ENCODE measurements at places on chromosomes 16 and 17.

DNA sequence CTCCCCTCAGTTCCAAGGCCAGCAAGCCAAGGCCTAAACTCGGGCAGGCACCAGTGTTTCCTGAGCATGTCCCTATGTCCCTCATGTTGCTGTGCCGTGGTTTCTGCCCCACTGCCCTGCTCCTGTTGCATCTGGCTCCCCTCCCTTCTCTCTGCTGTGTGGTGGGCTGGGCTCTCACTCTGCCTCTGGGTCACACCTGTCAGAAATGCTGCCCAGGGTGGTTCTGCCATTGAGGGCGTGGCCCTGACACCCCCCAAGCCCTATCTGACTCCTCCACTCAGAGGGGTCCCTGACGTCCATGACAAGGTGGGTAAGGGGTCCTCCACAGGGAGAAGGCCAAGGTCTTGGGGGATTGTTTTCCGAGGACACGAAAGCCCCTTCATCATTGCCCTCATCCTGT lies 9.2 kb upstream of the ITGA3 start:
- DNase-seq, result no peak

DNA sequence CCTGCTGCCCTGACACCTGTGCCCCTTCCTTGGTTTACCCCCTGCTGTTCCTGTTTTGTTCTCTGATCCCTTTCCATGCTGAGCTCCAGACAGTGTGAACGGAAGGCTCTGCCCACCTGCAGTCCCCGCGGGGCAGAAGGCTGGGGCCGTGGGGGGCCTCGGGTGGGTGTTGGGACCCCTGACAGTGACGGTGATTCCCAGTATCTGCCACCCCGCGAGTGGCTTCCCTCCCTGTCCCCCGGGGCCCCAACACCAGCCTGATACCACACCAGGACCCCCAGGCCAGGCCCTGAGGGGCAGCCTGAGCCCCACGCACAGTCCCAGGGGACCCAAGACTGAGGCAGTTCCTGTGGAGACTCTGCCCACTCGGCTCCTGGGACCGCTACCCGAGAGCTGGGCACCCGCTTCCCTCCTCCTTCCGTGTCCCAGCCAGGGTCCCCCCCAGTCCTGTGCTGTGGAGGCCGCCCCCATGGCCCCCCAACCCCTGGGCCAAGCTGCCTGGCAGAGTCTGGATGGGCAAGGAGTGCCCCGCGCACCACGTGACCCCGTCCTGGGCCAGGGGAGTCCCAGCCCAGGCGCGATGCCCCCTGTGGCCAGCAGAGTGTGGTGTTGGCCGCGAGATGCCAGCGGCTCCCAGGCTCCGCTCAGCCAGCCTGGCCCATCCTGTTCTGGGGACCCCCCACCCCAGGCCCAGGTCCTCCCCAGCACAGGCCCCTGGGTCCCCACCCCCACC lies 10.0 kb upstream of the C1QTNF8 start:
- peak; percentile 63 for DNase-seq

DNA sequence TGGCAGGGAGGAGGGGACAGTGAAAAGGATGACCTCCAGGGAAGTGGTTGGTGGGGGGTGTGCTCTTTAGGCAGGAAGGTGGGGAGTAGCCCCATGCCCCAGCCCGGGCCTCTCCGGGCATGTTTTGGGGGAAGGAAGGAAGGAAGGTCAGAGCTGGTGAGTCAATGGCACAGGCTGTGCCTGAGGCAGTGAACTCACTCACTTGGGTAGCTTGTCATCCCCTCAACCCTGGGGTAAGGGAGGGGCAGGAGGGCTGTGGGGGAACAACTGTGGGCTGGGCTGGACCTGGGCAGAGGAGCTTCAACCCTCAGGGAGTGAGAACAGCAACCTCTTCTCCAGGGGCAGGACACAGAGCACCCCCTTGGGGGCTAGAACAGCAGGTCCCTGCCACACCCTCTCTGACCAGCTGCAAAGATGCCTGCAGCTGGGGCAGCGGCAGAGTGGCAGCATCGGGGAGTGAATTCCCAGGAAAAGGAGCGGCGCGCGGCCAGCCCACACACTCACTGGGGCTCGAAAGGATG lies 6.3 kb downstream of the CSF3 start:
- peak; percentile 99 for DNase-seq

GRCh38 chr17:76384987-76385891 lies 830 bp downstream of the SPHK1 start:
- DNase-seq, result peak; percentile 62

DNA sequence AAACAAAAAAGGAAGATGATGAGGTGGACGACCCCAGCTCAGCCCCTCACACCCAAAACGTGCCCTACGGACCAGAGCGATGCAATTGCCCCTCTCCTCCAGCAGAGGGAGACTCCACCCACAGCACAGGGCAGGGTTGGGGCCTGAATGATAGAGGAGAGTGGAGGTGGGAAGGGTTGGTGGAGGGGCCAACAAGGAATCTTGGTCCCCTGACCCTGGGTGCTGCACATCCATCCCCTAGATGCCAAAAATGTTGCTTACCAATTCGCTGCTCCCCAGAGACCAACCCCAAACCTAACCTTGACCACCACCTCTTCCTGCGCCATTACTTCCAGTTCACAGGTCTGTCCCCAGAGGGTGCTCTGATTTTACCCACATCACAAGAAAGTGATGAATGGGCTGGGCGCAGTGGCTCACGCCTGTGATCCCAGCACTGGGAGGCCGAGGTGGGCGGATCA lies 12.9 kb downstream of the P2RX5 start:
- peak; percentile 44 for DNase-seq

DNA sequence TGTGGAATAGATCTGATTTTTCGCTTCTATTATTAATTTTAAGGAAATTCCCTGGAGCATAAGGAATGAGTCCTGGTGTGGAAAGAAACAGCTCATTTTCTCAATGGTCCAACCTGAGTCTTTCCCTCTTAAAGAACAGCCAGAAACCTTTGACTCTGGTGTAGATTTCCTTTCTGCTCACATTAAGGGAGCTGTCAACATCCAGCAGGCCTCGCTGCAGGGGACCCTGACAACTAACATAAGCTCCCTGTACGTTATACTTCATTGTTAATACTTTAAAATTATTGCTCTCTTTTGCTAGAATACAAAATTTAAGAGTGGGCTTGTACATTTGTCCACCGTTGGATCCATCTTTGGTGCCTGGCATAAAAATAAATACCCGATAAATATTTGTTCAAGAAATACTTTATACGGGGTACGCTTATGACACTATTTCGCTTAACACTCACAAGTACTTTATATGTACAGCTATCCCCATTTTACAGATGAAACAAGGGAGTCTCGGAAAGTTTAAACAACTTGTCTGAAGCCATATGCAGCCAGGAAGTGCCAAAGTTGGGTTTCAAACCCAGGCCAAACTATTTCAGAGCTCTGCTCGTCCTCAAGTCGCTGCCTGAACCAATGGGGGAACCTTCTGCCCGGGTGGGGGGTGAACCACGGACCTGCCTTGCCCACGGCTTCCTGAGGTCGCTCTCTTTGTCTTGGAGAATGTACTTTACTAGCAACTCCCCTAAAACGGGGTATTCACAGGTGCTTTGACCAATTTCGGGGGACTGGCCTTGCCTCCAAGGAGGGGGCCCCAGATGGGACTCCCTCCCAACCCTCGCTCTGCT lies 611 bp downstream of the SMARCE1 start:
- peak; percentile 7 for DNase-seq

GRCh38 chr17:8462564-8462963 lies 26.9 kb downstream of the NDEL1 start:
- no peak for DNase-seq

DNA sequence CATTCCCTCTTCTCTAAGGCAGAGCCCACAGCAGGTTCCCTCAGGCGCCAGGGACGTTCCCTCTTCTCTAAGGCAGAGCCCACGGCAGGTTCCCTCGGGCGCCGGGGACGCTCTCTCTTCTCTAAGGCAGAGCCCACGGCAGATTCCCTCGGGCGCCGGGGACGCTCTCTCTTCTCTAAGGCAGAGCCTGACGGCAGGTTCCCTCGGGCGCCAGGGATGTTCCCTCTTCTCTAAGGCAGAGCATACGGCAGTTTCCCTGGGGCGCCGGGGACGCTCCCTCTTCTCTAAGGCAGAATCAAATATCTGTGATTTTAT lies 24.3 kb downstream of the ACSF3 start:
- DNase-seq, result no peak

- no peak for DNase-seq
These were observed 298.0 kb downstream of the MAP2K4 start for GRCh38 chr17:12318571-12319266.

GRCh38 chr16:22979038-22979437 lies 165.1 kb downstream of the HS3ST2 start:
- DNase-seq, result no peak

DNA sequence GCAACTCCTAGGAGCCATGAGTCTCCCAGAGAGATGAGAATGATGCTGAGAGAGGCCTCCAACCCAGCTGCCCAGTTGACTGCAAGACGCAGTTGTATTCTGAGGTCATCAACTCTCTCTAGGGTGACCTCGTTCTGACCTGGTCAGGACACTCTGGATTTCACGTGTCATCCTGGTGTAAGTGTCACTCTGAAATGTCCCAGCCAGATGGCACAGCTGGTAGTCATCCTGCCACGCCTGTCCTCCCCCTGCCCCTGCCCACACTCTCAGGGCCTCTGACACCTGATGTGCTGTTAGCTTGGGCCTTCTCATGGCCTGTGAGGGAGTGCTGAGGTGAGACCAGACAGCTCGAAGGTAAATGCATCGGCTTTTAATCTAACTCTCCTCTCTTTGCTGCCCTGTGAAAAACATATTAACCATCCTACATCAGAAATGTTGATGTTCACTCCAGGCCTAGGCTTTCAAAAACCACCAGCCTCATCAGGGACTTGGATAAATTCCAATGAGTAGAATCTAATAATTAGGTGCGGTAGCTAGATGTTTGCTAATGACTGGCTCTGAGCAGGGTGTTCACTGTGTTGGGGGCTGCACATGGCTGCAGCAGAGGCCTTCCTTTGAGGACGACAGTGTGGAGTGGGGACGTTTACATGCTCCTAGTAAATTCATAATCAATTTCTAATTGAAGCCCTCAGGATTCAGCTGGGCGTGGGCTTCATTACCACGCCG lies 13.8 kb downstream of the MLYCD start:
- no peak for DNase-seq

DNA sequence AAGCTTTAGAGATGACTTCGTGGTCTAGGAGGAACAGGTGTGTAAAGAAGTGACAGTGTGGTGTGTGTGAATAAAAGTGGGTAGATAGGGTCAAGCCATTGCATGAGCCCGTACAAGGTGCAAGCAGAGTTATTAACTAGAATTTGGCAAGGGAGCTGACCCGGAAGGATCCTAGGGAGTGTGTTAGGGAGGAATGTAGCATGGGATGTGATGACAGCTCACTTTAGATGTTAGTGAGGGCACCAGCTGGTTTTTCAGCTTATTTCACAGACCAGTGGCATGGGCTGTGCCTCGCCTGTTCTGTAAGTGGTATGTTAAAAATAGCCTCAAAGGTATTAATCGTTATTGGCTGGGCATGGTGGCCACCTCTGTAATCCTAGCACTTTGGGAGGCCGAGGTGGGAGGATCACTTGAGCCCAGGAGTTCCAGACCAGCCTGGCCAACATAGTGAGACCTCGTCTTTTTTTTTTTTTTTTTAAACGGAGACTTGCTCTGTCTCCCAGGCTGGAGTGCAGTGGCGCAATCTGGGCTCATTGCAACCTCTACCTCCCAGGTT lies 8.3 kb downstream of the ANKRD40CL start:
- no peak for DNase-seq

DNA sequence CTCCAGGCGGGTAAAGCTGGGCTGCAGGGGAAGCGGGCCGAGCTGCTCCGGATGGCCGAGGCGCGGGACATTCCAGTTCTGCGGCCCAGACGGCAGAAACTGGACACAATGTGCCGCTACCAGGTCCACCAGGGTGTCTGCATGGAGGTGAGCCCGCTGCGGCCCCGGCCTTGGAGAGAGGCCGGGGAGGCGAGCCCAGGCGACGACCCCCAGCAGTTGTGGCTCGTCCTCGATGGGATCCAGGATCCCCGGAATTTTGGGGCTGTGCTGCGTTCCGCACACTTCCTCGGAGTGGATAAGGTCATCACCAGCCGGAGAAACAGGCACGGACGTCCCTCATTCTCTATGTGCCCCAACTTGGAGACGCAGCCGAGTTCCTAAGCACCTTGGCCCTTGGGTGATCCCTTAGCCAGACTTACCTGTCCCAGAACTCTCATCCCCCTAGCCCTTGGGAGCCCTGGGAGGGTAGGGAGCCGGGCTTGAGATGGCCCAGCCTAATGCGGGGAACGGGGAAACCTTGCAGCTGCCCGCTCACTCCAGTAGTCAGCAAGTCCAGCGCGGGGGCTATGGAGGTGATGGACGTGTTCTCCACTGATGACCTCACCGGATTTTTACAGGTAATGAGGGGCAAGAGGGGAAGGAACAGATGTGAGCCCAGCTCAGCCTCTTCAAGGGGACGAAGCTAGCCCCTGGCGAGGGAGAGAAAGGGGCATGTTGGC lies 806 bp downstream of the MRM1 start:
- peak; percentile 31 for DNase-seq

DNA sequence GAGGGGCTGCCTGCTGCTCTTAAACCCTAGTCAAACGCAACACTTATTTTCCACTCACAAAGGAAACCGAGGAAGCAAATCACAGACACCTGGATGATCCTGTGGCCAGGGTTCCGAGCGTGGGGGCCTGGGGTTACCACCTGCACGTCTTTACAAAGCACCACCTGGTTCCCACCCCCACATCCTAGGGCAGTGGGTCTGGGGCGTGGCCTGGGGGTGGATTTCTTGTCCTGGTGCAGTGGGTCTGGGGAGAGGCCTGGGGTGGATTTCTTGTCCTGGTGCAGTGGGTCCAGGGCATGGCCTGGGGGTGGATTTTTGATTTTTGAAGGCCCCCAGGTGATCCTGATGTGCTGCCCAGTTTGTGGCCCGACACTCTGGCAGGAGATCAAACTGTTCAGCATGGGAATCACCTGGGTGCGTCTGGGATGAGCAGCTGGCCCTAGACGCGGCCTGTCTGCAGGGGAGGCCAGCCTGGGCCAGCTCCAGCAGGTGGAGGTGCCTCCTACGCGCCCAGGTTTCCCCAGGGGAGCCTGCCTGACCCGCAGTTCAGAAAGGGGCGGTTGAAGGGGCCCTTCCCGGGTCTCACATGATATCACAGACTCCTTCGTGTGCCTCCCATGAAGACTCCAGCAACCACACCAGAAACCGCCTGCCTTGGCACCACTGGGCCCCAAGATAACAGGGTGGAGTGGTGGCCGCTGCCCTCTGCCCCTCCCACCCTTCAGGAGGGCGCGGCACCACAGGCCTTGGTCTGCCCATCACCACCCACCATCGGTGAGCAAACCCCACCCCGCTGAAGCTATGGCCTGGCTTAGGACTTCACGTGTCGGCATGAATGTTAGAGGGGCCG lies 6.3 kb downstream of the HAGH start:
- DNase-seq, result no peak

DNA sequence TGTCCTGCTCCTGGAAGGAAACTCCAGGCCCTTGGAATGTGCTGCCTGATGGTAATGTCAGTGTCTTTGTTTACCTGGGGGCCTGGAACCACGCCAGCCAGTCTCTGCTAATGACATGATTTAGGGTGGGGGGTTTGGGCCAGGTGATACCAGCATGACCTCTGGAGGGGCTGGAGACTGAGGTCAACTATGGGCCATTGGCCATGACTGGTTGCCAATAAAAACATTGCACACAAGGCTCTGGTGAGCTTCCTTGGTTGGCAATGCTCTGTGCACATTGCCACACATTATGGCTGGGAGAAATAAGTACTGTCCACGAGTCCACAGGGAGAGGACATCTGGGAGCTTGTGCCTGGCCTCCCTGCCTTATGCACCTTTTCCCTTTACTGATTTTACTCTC lies 52.5 kb downstream of the LITAF start:
- DNase-seq, result peak; percentile 92
